Brain microvascular endothelial cell (primary cell): ENCODE measurements at places on chromosomes 5 and 9.

DNA sequence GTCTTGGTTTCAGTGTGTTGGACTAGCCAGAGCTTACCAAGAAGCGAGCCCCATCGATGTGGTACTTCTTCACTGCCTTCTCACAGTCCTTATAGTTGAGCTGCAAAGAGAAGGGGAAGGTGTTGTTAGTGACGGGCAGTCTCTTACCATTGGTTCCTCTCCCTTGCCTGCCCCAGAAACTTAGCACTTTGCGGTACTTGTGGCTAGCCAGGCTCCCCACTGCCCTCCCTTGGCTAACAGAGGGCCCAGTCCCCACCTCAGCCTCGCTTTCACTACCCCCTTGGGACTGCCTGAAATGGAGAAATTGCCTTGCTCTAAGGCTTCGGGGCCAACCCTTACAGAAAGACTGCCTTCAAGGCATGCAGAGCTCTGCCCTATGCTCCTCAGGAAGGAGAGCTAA, 4.3 kb downstream of the LCP2 start:
- DNase-seq = no peak

GRCh38 chr9:6667633-6668280, 22.2 kb upstream of the GLDC start:
- DNase-seq = peak; percentile 9

GRCh38 chr5:129171194-129171944, 76.8 kb downstream of the ISOC1 start:
- DNase-seq = no peak

GRCh38 chr5:158915216-158915615, 184.5 kb downstream of the EBF1 start:
- DNase-seq = no peak

DNA sequence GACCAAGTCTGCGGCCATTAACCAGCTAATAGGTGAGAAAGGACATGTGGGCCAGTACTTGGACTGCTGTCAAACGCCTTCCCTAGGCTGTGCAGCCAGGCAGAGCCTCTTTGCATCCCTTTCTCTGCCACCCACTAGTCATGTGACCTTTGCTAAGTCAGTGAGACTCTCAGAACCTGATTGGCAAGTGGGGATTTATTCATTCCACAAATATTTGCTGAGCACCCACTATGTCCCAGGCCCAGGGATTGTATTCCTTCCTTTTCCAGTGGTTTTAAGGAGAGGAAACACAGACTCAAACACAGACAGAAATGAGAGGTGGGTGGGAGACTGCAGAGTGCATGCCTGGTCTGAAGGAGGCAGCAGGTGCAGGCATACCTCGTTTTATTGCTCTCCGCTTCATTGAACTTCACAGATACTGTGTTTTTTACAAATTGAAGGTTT, 71.6 kb upstream of the GALNT10 start:
- DNase-seq = peak; percentile 1

GRCh38 chr5:79567926-79568549, 44.2 kb upstream of the TENT2 start:
- no peak for DNase-seq

- DNase-seq = no peak
Observed at GRCh38 chr5:89471115-89471514, 588.1 kb upstream of the MEF2C start.

DNA sequence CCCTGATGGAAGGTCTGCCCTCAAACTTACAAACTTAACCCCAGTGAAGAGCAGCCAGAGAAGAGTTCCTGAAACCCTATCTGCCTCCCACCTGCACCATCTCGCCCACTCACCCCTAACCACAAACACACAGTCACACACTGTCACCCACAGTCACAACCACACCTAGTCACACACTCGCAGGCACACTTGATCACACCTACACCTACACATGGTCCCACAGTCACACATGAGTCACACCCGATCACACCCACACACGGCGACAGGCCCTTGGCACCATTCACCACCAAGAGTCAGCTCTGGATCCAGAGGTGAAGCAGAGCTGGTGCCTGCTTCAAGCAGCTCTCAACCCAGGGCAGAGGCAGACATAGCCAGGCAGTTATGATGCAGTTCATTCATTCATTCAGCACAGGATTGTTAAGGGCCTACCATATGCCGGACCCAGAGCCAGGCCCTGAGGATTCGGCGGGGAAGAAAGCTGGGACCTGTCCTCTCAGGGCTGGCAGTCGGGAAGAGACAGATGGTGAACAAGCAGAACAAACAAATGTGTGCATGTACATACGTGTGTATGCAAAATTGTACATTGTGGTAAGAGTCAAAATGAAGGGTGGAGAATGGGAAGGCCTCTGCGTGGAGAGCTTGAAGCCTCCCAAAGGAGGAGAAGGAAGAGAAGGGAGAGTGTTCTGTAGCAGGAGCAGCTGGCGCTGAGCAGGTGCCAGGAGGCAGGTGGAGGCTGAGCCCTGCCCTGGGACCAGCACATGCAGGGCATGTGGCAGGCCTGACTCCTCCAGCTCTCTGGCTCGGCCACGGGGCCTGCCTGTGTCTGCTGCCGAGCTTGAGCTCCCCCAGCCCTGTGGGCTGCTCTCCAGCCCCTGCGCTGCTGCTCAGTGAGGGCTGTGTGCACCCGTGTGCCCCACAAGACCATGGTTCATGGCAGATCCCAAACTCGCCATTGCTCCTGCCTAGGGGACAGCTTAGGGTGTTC, 6.4 kb downstream of the TSPAN17 start:
- no peak for DNase-seq

DNA sequence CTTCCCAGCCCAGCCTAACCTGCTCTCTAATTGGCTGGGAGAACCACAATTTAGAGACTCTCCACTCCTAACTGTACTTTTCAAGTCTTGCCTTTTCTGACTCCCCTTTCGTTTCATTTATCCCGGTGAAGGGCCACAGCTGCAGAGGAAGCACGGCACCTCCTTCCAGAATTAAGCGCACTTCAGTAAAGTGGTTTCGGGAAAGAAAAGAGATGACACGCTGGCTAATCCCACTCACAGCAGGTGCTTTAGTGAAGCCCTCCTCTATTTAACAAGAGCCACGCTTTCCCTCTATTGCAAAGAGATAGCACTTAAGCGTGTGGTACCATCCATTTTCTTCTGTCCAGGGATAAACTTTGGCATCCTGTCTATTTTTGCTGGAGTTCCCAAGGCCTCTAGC, 4.8 kb downstream of the DNAH5 start:
- DNase-seq = no peak

DNA sequence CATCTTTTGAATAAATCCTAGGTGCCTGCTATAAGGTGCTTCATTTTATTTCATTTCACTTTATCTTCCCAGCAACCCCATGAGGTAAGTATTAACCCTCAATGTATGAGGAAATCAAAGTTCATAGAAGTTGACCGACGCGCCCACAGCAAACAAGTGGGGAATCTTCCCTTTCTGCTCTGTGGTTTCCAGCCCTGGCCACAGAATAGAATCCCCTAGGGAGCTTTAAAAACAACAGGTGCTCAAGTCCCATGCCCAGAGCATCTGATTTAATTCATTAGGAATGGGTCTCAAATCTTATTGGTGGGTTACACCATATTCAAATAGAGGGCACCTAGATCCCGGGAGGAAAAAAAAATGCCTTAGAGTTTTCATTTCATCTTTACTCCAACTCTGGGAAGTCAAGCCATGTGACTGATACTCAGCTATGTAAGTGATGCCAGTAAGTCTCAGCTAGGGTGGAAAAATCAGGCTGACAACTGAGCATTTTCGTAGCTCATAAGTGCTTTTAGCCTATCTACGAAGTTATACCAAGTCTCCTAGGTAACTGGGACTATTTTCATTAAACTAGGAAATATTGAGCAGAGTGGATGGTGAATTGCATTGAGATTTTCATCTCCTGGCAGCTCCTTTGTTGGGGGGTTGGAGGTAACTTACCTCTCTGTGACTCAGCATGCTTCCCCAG, 353.4 kb upstream of the SLC30A5 start:
- DNase-seq = no peak

- DNase-seq = no peak
Observed at GRCh38 chr5:150137997-150138396, 17.6 kb downstream of the PDGFRB start.
